ENCODE measurements at places on chromosomes 2 and 18.

DNA sequence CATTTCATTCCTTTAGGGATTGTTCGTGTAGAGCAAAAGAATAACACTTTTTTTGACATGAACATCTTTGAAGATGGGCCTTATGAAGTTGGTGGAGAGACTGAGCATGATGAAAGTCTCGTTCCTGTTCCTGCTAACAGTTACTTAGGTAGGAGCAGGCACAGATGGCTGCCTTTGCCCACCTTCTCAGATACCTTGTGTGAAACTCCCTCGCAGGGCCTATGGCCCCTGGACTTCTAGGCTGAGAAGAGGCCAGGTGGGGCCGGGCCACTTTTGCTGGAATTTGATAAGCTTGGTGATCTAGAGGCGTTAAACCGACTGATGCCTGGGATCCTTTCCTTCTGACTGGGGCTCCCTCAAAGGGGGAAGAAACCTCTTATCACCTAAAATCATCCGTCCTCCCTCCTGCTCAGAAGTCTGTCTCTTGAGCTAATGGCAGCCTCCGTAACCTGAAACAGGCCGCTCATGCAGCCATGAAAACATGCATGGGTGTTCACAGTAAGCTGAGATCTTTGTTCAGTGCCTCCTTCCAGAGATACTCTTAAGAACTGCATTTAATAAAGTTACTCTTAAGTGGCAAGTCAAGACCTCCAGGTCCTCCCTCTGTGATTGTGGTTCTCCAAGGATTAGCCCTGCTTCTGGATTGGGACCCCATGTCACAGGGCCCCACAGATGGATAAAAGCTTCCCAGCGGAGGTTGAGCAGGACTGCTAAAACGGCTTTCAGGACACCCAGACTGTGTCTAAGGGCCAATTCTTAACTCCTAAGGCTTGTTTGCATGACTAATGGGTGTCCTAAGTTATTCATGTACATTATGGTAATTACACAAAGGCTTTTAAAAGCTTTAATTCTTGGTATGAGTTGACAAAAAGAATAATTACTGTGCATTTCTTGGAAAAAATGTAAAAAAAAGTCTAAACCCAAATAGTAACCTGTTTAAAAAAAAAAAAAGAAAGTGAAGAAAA lies 43.9 kb downstream of the ITGA6 start:
- DNase-seq: no peak

GRCh38 chr2:98757904-98758421 lies 27.0 kb upstream of the MGAT4A start:
- DNase-seq: peak; percentile 98

DNA sequence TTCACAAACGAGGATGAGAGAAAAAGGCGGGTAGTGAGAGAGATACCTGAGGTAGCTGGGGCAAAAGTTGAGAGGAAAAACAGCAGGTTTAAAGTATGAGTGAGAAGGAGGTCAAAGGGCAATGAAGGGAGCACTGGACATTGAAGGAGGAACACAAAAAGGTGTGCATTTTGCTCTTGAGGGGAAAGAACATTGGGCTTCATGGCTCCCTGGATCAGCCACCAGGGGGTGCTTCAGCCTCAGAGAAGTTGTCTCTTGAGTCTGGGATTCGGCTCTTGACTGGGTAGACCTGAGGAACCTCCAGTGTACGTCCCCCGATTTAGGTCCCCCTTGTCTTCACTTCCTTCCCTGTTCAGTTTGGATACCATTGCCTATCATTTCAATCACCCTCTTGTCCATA lies 128.5 kb downstream of the RAPGEF4 start:
- DNase-seq: peak; percentile 74

DNA sequence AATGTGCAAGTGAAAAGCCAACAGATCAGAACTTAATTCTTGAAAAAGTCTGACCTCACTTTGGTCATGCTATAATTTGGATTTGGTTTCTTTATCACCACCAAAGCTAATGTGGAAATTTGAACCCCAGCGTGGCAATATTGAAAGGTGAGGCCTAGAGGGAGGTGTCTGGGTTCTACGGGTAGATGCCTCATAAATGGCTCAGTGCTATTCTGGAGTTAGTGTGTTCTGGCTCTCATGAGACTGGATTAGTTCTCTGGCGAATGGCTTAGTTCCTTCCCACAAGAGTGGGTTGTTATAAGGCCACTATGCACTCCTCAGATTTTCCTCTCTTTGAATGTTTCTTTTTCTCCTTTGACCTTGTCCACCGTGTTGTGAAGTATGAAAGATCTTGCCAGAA lies 22.3 kb downstream of the ORC4 start:
- no peak for DNase-seq

DNA sequence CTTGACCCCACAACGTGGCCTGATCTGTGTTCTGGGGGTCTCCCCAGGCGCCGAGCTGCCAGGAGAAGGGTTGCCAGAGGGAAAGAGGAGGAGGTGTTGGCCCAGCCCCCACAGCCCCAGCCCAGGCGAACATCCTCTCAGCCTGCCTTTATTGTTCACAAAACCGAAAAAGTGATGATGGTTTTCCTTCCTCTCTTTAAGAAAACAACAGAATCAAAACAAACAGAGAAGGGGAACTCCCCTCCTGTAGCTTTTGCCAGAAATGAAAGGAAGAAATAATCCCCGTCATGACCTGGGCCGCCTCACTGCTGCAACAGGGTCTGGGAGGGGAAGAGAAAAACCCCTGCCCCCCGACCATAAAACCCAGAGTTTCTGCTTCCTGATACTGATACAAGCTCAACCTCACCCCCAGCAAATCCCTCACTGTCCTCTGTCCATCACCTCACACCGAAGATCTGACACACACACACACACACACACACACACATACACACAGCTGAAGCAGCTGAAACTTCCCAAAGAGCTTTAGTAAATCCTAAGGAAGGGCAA lies 52.0 kb downstream of the ZFP36L2 start:
- DNase-seq: peak; percentile 82

- DNase-seq: peak; percentile 71
These were observed 53.1 kb downstream of the FIGN start for GRCh38 chr2:163682695-163683094.

DNA sequence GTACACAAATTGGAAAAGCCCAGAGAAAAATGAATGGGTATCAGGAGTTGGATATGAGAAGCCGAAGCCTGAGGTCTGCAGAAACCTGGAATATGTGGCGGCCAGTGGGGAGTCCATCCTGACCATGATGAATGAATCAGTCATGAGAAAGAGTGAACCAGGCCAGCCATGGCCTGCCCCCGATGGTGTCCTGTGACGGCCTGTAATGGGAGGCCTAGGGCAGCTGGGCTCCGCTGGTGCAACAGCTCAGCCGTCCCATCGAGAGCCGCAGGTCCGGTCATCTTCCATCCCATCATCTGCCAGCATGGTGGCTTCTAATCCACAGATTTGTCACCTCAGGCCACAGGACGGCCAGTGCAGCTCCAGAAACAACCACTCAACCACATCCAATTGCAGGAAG lies 116.4 kb downstream of the PDCL3 start:
- no peak for DNase-seq

DNA sequence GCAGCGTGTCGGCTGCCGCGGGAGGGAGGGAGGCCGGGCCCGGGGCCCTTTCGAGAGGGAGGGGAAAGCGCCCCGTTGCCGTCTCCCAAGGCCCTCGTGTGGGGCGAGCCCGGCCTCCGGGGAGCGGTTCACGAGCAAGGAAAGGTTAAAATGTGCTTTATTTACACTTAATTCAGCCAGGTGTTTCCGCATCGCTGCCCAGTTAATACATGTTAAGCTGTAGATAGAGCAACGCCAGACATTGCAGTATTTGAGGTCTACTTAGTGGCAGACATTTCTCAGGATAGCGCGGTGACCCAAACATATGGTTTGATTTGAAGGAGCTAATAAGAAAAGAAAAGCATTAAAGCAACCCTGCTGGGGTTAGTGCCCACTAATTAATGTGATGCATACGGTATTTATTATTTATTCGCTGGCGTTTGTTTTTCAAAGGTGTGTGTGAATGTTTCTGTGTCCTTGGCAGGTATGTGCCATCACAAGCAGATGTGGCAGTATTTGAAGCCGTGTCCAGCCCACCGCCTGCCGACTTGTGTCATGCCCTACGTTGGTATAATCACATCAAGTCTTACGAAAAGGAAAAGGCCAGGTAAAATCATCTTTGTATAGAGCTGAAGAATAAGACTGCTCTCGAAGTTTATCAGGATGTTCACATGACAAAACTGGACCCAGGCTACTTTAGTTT lies 571 bp downstream of the EEF1B2 start:
- peak; percentile 75 for DNase-seq

GRCh38 chr2:174594456-174594855 lies 3.1 kb downstream of the WIPF1 start:
- DNase-seq: no peak

GRCh38 chr2:173739006-173739405 lies 226.2 kb downstream of the SP3 start:
- DNase-seq: no peak

- no peak for DNase-seq
These were observed 226.4 kb upstream of the DSEL start for GRCh38 chr18:67742954-67743353.

GRCh38 chr2:17830053-17831034 lies 14.1 kb downstream of the MSGN1 start:
- DNase-seq: peak; percentile 53

- DNase-seq: peak; percentile 76
These were observed 47.4 kb upstream of the RMDN2 start for GRCh38 chr2:37877457-37878315.

DNA sequence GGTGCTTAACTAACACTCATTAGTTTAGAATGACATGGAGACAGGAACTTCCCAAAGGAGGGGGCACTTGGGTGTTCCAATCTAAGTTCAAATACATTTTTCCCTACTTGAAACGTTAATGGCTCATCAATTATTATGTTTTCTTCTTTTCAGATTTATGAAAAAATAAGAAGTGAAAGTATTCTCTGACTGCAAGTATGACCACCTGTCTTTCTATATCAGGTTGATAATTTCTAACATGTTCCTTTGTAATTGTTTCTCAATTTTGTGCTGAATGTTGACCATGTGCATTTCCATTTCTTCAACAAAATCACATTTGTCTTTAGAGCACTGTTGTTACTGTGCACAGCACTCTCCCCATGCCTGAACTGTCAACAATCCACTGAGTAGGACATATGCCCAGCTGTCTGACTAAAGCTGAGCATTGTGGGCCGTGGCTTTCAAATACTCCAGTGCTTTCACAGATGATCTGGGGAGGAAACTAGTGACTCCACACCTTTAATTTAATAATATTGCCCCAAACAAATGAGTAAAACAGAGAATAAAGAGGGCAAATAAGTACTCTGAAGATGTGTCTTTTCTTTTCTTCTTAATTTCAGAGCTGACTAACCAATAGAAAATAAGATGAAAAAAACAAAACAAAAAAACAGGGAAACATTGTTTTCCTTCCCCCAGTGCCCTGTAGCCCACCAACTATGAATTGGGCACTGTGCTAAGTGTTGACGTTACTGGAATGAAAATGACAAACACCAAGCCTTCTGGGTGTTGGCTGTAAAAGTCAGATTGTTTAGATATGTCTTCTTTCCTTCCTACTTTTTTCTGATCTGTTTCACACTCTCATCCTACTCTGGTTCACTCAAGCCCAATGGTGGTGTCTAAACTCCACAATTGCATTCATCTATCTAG lies 16.0 kb downstream of the LANCL1 start:
- no peak for DNase-seq

GRCh38 chr2:163182764-163183354 lies 344.3 kb upstream of the KCNH7 start:
- peak; percentile 32 for DNase-seq

GRCh38 chr2:53631313-53632125 lies 136.1 kb upstream of the CHAC2 start:
- no peak for DNase-seq

GRCh38 chr2:128410035-128410757 lies 91.5 kb upstream of the HS6ST1 start:
- peak; percentile 55 for DNase-seq

DNA sequence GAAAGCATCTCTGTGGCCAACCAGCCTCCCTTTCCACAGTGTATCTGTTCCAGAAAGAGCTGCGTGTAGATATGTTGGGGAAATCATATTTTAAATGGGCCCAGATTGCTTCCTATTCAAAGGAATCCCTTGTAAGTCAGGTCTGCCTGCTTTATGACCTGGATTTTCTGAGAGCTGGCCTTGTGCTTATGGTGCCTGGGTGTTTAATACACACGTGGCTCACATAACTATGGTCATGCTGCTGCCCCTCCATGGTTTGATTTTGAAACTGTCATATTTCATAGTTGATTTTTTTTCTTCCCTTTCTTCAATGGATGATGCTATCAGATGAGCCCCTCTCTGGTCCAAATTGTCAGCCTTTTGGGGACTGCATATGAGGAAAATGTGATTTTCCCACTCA lies 111.5 kb upstream of the CNGA3 start:
- DNase-seq: peak; percentile 15

- no peak for DNase-seq
These were observed 4.4 kb downstream of the FBLN7 start for GRCh38 chr2:112142525-112143078.

- no peak for DNase-seq
These were observed 10.4 kb upstream of the UBE2F start for GRCh38 chr2:237956402-237956736.

- DNase-seq: no peak
These were observed 185.4 kb upstream of the SKOR2 start for GRCh38 chr18:47436871-47437270.

DNA sequence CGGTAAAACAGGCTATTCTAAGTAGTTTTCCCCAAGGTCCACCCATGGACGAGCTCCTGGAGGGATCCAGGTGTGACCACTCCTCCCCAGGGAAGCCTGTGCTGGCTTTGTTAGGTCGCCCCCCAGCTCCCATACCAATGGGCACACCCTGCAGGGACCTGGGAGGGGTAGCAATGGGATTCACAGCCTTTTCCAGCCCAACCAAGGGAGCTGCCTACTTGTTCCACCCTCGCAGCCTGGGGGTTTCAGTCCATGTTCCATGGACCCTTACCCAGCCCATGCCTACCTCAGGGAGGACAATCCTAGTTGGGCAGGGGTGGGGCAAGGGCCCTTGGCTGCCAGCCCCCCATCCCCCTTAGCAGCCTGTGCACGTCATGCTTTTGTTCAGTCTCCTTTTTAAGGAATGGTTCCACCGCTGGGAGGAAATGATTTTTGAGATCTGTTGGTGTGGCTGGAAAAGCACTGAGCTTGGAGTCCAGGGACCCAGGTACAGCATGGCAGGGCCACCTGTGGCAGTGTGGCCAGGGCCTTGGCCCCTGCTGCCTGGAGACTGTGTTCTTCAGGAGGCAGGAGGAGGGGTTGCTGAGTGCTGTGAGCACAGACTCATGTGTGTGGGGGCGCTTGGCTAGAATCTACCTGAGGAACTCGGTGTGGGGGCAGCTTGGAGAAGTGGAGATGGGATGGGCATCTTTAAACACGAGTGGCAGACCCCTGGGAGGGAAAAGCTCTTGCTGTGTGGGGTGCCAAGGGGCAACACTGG lies 166.8 kb downstream of the TWIST2 start:
- no peak for DNase-seq

GRCh38 chr2:8550481-8550880 lies 131.4 kb upstream of the ID2 start:
- no peak for DNase-seq
